Adrenal gland (tissue), 19 donors: ENCODE measurements at places on chromosomes 16 and 17. TPM values are rescaled to one million over a fixed set of nuclear protein-coding genes. Genes with fewer than 3 reads are reported as not detected.
A peak's percentile ranks its signal among the peaks of the same experiment; 100 is the strongest.

- no peak for DNase-seq
Measured at GRCh38 chr16:5008311-5008731, 25.4 kb downstream of the NAGPA start.

DNA sequence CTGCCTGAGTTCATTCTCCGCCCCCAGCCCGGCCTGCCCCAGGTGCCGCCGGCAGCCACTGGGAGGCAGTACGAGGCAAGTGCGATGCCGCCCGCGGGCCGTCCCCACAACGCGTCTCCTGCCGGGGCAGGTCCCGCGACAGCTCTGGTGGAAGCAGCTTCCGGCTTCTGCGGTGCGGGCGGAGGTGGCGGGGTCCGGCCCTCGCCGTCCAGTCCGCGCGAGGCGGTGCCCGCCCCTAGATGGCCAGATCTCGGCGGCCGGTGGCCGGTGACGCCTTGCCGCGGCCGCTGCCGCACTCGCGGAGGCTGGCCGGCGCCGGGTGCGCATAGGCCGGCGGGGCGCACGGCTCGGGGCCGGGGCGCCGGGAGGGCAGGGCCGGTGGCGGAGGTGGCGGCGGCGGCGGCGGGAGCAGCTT lies 1.8 kb downstream of the GJD3 start:
- DNase-seq: peak; percentile 62

GRCh38 chr16:56600398-56600999 lies 7.9 kb upstream of the MT2A start:
- DNase-seq: peak; percentile 58

- DNase-seq: no peak
Measured at GRCh38 chr17:71183066-71183660, 937.7 kb upstream of the SOX9 start.

GRCh38 chr16:51657848-51658247 lies 506.8 kb upstream of the SALL1 start:
- DNase-seq: no peak

DNA sequence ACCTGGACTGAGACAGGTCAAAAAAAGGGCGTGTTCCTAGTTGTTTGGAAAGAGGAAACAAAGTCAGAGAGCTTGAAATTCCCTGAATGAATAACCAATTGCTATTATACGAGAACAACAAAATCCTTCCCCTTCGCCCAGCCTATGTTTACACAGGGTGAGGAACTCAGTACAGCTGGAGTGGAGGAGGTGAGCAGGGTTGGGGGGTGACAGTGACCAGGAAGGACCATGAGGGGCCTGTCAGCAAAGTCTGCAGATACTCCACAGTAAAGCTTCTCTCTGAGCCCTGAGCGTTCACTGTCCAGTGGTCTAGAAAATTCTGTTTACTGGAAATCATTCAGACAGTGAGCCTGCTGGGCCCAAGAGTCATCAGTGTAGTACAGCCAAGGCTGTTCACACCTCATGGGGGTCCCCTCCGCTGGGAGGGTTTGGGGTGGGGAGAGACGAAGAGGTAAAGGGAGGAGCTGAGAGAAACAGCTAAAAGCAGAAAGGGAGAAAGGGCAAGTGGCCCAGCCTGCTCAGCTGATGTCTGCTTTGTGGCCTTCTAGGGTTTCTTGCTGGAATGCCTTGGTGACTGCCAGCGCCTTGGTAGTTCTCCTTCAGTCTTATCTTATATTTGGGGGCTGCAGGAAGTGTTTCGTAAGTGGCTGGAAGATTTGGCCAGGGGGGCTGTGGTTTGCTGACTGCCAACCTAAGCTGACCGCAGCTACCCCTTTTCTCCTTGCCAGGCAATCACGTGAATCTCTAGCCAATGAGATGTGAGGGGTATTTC lies 5.7 kb downstream of the DUSP3 start:
- DNase-seq: no peak

GRCh38 chr17:9401434-9401833 lies 174.2 kb downstream of the STX8 start:
- DNase-seq: no peak

GRCh38 chr17:29613352-29613837 lies 9.3 kb downstream of the CORO6 start:
- DNase-seq: peak; percentile 94

DNA sequence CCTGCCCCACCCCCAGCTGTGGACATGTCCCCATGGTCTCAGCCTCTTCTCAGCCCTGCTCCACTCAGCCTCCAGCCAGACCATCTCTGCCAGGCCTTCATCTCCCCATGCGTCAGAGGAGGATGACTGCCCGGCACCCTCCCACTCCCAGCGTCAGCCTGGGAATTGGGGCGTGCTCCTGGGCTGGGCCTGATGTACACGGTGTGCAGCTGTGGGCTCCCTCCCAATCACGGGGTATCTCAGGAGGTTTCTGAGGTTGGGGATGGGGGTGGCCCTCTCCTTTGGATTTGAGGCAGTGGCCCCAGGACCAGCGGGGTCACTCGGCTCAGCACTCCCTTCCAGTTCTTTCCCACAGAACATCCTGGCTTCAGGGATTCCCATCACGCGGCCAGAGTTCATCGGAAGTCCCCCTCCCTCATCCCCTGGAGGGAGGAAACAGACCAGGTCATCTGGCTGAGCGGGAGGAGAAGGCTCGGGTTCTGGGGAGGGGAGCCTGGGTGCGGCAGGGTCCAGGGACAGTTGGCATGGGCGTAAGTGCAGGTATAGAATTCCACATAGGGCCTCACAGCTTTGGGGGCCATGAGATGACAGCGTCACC lies 36.9 kb downstream of the SOCS3 start:
- peak; percentile 56 for DNase-seq

DNA sequence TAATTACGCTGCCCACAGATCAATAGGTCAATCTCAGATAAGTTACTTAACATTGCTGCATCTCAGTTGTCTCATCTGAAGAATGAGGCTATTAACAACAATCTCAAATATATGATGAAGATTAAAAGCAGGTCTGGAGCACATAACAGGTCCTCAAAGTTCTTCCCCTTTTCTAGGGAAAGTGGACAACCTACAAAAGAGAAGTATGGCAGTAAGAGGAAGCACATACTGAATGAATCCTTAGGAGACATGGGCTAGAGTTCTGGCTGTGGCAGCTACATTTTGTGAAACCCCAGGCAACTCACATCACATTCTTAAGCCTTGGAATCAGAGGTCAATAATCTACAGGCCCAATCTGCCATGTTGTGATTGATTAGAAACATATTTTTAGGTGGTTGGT lies 180.6 kb downstream of the PCTP start:
- no peak for DNase-seq

DNA sequence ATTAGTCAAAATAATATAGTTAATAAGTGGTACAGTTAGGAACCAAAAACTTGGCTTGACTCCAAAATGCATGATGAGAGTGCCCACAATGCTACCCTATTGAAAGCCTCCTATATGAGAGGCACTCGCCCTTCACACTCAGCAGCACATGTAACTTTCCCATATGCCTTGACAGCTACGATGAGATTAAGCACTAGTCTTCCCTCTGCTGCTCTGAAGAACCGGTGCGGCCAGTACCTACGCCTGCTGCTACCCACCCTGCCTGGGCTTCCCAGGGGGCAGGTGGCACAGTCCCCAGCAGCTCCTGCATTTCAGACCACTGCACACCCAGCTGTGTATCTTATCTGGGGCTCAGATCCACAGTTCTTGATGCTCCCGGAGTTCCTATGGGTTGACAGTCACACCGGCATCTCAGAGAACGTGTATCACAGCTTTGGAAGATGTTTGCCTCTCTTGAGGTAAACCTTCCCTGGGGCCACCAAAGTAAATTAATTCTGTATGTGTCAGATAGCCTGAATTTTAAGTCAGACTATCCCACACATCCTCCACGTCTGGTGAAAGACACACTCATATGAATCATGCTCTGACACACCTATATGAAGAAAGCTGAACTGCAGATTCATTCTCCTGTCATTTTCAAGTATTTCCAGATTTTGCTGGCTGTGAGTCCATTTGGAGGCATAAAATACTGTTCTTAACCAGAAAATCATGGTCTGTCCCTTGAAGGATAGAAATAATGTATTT lies 77.8 kb downstream of the MYH10 start:
- DNase-seq: no peak

GRCh38 chr17:65595071-65595656 lies 33.7 kb upstream of the AXIN2 start:
- DNase-seq: no peak

- no peak for DNase-seq
Measured at GRCh38 chr17:2044263-2044894, 2.6 kb downstream of the OVCA2 start.

GRCh38 chr17:70278844-70279462 lies 109.6 kb downstream of the KCNJ2 start:
- no peak for DNase-seq

DNA sequence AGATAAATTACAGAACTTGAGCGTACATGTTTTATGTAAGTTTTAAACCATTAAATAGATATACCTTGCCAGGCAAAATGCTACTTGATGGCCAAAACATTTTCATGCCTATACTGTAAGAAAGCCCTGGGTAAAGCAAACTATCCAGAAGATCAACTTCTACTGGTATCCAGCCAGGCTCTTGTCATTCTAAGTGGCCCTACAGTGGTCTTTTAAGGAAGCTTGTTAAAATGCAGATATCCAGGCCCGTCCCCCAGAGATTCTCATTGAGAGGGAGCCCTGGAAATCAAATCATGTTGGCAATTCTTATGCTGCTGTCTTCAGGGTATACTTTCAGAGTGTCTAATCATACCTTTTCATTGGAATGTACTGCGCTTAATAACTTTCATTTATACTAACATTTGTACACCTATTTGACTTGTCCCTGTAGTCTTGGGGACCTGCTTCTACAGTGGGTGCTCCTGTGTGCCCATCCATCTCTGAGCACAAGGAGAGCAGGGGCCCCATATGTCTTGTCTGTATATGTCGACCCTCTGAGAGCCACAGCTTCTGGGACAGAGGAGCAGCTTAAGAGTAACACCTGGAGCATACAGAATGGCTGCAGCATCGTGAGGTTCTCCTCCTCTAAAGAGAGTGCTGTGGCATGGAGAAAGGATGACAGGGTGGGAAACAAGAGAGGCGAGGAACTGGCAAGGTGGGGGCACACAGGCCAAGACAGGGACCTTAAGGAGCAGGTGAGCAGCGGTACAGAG lies 43.6 kb upstream of the ANKFY1 start:
- DNase-seq: no peak

DNA sequence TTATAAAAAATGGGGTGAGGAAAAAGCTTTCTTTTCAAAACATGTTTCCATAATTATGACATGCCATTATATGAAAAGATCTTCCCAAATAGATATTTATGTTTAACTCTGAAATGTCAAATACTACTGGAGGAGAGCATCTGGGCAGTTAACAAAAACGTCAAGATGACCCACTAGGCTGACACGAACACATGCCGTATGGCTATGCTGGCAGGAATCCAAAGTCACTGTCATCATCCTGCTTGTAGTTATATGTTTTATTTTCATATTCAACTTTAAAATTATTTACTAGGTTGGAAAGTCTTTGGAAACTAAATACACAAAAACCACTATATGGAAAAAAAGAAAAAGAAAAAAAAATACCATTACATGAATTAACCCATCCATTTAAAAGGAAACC lies 27.3 kb downstream of the ANKFY1 start:
- no peak for DNase-seq

- DNase-seq: no peak
Measured at GRCh38 chr16:81723098-81723723, 55.9 kb upstream of the PLCG2 start.

DNA sequence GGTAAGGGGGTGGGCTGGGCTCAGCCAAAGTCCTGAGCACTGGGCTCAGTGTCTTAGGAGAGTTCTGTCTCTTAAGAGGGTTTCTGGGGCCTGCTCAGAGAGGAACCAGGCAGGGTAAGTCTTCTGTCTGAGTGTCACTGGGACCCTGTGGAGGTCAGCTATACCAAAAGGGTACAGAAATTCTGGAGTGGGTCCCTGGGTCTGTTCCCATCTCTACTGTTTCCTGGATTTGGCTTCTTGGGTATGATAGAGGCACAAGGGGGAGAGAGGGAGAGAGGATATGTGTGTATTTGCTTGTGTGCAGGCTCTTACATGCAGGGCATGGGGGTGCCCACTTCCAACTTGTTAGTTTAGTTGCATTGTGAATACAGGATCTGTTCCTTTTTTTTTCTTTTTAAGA lies 1.6 kb downstream of the E2F4 start:
- DNase-seq: no peak

GRCh38 chr17:67637901-67638641 lies 79.7 kb upstream of the NOL11 start:
- DNase-seq: peak; percentile 75

DNA sequence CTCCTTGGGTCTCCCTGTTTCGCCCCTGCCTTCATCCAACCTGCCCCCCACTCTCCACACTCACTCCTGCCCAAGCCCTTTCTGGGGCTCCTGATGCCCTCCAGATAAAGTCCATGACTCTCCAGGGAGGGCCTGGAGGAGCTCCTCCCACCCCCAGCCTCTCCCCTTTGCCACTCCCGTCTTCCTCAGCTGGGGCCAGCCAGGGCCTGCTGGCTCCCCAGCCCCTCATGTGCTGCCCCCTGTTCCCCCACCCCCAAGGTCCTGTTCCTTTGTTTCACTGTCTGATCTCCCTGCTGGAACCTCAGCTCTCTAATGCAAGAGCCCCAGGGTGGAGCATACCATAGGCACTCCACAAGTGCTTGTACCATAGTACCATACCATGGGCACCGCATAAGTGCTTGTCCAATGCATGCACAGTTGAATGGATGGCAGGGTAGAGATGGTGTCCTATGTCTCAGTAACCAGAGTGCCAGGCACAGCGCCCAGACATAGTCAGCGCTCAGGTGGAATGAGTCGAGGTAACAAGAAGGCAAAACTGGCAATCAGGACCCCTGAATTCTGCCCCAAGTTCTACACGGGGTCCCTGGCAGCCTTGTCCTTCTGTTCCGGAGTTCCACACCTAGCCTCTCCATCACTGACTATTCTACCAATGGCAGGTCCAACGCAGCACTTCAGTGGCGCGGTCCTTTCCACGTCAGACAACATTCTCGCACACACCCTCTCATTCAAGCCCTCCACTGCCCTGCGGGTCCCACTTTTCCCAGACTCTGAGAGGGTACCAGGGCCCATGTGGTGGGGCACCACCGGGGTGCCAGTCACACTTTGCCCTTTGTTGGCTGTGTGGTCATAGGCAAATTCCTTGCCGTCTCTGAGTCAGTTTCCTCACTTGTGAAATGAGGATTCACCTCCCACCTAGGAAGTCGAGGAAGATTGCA lies 1.4 kb downstream of the PLCD3 start:
- no peak for DNase-seq

- DNase-seq: no peak
Measured at GRCh38 chr17:50586421-50587247, 26.1 kb downstream of the CACNA1G start.

- no peak for DNase-seq
Measured at GRCh38 chr17:1298606-1299005, 19.1 kb downstream of the TRARG1 start.

- no peak for DNase-seq
Measured at GRCh38 chr16:50469744-50470321, 78.4 kb upstream of the NKD1 start.

- DNase-seq: no peak
Measured at GRCh38 chr17:28887871-28888471, 9.6 kb downstream of the FLOT2 start.

GRCh38 chr16:75653922-75654321 lies 6.3 kb downstream of the TERF2IP start:
- DNase-seq: no peak

TMEM231 gene
- total RNA-seq: 5.9 TPM

PIRT gene
- not detected for total RNA-seq

IGFBP4 gene
- 21.4 TPM for total RNA-seq

ACSM2A gene
- total RNA-seq: not detected

CCDC78 gene
- total RNA-seq: not detected

SEC14L5 gene
- total RNA-seq: 0.12 TPM

UTS2R gene
- not detected for total RNA-seq

CHST5 gene
- total RNA-seq: 0.43 TPM

DHRS7B gene
- 28.0 TPM for total RNA-seq

DHRS7C gene
- total RNA-seq: not detected

CDRT15L2 gene
- not detected for total RNA-seq

SHISA9 gene
- 2.6 TPM for total RNA-seq

KIF18B gene
- 1.0 TPM for total RNA-seq

CXCL16 gene
- total RNA-seq: 33.5 TPM
